ENCODE measurements at places on chromosomes 12 and 14.

- DNase-seq = no peak
Observed at GRCh38 chr12:71441836-71442566, 2.4 kb downstream of the LGR5 start.

DNA sequence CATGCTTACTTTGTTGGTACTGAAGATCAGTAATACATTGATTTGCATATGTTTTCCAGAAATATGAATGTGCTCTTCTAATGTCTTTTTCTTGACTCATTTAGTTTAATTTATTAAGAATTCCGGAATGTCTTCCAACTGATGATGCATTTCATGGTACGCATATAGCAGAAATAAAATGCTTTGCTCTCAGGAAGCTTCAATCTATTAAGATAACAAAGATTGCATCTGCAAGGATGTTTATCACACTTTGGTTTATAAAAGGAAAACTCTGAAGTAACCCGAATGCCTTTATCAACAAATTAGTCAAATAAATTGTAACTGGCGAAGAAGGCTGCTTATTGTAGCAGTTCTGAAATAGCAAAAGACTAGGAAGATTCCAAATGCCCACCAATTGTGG is 166.4 kb upstream of the LMNTD1 start:
- DNase-seq = no peak

- DNase-seq = no peak
Observed at GRCh38 chr12:130336723-130337487, 782 bp upstream of the PIWIL1 start.

- DNase-seq = no peak
Observed at GRCh38 chr12:113512568-113512967, 40.9 kb upstream of the LHX5 start.

- no peak for DNase-seq
Observed at GRCh38 chr14:88025313-88025712, 20.4 kb downstream of the GPR65 start.

Data from activated CD4-positive, alpha-beta memory T cell treated with anti-CD3 and anti-CD28 coated beads for 36 hours (primary cell).